ENCODE measurements at places on chromosomes 4 and X.

DNA sequence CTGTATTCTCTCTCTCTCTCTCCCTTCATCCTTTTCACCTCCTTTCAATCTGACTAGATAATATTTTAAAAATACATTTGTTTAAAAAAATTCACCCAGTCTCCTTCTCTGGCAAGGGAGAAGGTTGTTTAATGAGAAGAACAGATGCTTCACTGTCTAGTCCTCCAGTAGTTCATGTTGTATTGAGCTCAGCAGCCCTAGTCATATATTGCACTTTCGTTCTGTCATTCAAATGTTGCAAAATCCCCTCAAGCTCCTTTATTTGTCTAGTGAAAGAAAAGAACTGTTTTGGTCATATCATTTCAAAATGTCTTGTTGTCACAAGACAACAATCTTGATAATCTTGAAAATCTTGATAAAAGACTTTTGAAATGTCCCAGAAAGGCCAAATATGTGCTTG is 248.0 kb downstream of the GALNTL6 start:
- no peak for DNase-seq

DNA sequence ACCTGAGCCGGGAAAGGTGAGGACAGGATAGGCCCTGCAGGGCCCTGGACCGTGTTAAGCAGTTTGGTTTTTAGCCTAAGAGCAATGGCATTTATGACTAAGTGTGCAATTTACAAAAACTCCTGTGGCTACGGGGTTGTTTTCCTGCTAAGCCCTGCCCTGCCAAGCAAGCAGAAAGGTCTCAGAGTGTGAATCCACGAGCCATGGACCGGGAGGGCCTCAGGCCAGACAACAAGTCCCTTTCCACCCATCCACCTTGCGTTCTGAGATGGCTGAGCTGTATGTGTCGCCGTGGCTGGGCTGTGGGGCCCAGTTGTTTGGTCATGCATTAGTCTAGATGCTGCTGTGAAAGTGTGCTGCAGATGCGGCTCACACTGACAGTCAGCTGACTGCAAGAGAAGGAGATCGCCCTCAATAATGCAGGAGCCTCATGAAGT is 33.9 kb upstream of the AFAP1 start:
- DNase-seq = no peak

DNA sequence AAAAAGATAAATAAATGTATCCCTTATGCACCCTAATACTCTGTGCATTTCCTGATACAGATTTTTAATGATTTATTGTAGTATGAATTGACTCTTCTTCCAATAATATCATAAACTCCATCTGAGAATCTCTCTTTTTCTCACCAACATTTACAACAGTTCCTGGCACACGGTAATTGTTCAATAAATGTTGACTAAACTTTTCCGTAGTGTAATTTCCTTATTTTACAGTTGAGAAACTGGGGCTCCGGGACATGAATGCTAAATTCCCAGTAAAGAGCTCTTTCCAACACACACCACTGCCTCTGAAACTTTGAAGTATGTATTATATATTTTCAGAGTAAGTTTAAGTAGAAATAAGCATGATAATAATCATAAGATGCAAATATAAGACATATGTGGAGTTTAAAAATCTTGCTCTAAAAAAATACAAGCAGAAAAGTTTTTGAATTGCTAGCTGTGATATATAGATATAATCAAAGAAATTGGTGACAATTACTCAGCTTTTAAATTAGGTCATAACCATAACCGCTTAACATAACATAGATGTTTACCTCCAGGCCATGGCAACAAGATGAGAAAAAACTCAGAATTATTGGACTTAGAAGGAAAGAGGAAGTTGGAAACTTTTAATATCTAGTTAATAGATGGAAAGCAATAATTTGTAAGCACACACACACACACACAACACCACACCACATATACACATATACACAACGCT is 28.2 kb upstream of the ANTXR2 start:
- no peak for DNase-seq

- DNase-seq = no peak
These were observed 13.9 kb downstream of the TCEANC start for GRCh38 chrX:13666836-13667235.

All from stimulated activated CD8-positive, alpha-beta memory T cell treated with anti-CD3 and anti-CD28 coated beads, Interleukin-15, amount 100 ng/mL, for 48 hours (primary cell).